ENCODE measurements at places on chromosomes 6 and 20. TPM values are rescaled to one million over a fixed set of nuclear protein-coding genes. Genes with fewer than 3 reads are reported as not detected.

- H3K4me3 ChIP-seq: no peak overlapping the region
- H3K27ac ChIP-seq: peak overlapping the region; percentile 75
- no peaks in the 10 kb centered on the region for H3K27me3 ChIP-seq
- peaks cover 57% of the 10 kb centered on the region for H3K4me1 ChIP-seq
- H3K36me3 ChIP-seq: peaks cover 10% of the 10 kb centered on the region
- no peak for DNase-seq
Observed at GRCh38 chr6:105886814-105887544, 199.2 kb upstream of the PRDM1 start.

Gene C20orf204
- total RNA-seq: 17.5 TPM

DNA sequence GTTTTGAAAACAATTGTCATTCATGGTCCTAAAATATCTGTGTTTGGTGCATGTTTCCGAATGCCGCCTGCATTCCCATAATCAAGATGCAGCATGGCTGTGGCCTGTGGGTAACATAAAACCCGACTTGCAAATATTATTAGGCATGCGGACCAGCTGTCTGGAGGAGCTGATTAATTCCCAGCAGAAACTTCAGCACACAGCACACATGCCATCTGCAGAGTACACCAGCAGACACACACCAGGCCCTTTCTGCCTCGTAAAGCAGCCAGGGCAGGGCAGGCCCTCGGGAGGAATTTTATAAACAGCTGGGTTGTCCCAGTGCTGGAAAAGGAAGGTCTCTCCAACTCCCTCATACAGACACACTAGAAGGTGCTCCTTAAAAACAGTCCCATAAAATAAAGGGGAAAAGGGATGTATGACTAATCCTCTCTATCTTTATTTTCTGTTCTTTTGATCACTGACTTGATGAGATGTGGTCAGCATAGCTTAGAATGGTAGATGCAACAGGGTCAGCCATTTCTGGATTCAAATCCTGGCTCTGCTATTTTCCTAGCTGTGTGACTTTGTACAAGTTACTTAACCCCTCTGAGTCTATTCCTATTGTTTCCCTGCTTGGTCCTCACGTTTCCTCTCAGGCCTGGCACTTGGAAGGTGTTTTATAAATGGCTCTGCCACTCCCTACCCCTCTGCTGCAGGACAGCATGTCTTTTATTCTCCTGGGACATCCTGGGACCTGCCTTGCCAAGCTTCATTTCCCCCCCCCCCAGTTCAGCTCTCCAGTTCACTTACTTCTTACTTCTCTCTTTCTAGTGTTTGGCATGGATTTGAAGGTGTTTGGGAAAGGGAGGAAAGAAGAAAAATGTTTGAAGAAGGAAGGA, 85.9 kb upstream of the TRAF3IP2 start:
- peaks cover 3% of the 10 kb centered on the region for H3K4me1 ChIP-seq
- peaks cover 69% of the 10 kb centered on the region for H3K36me3 ChIP-seq
- H3K4me3 ChIP-seq: no peak overlapping the region

- no peak overlapping the region for H3K27ac ChIP-seq
- no peaks in the 10 kb centered on the region for H3K4me1 ChIP-seq
- H3K4me3 ChIP-seq: no peak overlapping the region
- no peaks in the 10 kb centered on the region for H3K36me3 ChIP-seq
- DNase-seq: no peak
Observed at GRCh38 chr6:168773788-168774187, 332.8 kb downstream of the SMOC2 start.
